ENCODE measurements at places on chromosomes 2 and 18.

GRCh38 chr2:237407700-237408099 lies 6.3 kb downstream of the COL6A3 start:
- DNase-seq, result peak; percentile 14

GRCh38 chr18:61803393-61803792 lies 89.4 kb downstream of the RNF152 start:
- DNase-seq, result no peak

- peak; percentile 62 for DNase-seq
Measured at GRCh38 chr2:2839782-2840531, 508.9 kb upstream of the MYT1L start.

GRCh38 chr2:128217671-128218070 lies 101.0 kb downstream of the HS6ST1 start:
- no peak for DNase-seq

DNA sequence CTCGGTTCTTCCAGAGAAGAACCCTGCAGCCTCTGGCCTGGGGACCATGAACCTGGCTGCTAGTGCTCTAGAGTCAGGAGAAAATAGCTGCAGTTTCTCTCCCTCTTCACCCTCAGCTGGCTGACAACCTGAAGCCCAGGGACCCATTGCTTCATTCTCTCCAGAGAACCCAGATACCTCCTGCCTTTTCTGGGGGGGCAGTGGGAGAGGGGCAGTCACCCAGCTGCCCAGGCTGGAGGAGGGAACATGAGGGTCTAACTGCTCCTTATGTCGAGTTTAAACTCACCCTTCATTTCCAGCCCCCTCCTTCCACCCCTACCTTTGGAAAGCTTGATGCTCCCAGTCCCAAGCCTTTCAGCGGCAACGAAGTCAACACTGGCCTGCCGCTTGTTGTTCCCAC lies 7.6 kb upstream of the ZFAND2B start:
- no peak for DNase-seq

- no peak for DNase-seq
Measured at GRCh38 chr18:58980991-58981390, 116.3 kb downstream of the ZNF532 start.

DNA sequence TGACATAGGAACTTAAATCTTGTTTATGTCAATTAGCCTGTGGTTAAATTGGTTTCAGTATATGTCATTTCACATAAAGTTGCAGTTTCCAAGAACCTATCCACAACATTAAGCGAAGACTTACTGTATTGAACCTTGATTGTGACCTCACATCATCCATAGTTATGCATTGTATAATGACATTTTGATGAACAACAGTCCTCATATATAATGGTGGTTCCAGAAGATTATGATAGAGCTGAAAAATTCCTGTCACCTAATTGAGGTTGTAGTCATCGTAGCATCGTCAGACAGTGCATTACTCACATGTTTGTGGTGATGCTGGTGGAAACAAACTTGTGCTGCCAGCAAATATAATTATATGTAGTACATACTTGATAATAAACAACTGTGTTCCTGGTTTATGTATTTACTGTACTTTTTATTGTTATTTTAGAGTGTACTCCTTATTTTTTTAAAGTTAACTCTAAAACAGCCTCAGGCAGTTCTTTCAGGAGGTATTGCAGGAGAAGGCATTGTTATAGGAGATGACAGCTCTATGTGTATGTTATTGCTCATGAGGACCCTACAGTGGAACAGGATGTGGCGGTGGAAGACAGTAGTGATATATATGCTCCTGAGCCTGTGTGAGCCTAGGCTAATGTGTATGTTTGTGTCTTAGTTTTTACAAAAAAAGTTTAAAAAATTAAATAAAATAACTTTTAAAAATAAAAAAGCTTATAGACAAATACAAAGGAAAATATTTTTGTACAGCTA lies 56.6 kb downstream of the UBE2E3 start:
- DNase-seq, result no peak

GRCh38 chr18:2207294-2207693 lies 364.0 kb downstream of the METTL4 start:
- DNase-seq, result no peak

DNA sequence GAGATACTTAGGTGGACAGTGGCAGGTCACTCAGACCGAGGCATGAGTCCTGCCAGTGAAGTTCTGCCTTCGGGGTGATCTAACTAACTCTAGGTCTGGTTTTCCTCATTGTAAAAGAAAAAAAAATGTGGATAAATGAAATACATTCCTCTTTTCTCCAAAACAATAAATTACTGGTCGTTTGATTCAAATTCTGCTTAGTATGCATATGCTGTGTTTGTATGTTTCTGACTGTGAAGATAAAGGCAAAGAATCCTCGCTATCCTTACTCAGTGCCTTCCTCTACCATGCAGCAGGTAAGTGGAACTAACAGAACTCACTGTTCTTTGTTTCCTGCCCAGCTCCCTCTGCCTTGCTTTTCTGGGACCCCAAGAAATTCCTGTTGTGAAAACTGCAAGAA lies 330.1 kb downstream of the SUCLG1 start:
- DNase-seq, result no peak

DNA sequence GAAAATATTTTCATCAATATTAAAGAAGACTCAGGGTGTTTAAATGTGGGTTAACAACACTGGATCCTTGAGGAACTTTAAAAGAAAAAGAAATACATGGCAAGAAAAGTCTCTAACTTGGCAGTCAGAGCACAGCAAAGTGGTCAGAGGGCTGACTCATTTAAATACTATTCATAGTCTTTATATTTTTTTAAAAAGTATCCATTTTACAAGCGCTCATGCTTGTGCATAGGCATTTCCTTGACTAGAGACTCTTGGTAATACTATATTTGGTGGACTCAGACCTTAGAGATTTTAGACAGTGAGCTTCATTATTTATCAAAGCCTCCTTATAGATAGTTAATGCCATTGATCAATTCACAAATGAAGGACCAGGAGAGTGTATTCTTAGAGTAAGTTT lies 110.2 kb downstream of the ABCA12 start:
- no peak for DNase-seq

- DNase-seq, result no peak
Measured at GRCh38 chr2:214730800-214731407, 78.6 kb downstream of the BARD1 start.

Measured in NCI-H446 (cell line).